Activated CD8-positive, alpha-beta memory T cell treated with anti-CD3 and anti-CD28 coated beads for 24 hours (primary cell): ENCODE measurements at places on chromosomes 11 and 22.

GRCh38 chr11:73323464-73323863 lies 15.4 kb downstream of the ARHGEF17 start:
- no peak for DNase-seq

GRCh38 chr22:22408731-22409696 lies 99.5 kb downstream of the ZNF280B start:
- no peak for DNase-seq

GRCh38 chr22:32652645-32653270 lies 148.7 kb upstream of the TIMP3 start:
- DNase-seq = no peak

GRCh38 chr22:24156913-24157821 lies 24.1 kb upstream of the SUSD2 start:
- peak; percentile 89 for DNase-seq

DNA sequence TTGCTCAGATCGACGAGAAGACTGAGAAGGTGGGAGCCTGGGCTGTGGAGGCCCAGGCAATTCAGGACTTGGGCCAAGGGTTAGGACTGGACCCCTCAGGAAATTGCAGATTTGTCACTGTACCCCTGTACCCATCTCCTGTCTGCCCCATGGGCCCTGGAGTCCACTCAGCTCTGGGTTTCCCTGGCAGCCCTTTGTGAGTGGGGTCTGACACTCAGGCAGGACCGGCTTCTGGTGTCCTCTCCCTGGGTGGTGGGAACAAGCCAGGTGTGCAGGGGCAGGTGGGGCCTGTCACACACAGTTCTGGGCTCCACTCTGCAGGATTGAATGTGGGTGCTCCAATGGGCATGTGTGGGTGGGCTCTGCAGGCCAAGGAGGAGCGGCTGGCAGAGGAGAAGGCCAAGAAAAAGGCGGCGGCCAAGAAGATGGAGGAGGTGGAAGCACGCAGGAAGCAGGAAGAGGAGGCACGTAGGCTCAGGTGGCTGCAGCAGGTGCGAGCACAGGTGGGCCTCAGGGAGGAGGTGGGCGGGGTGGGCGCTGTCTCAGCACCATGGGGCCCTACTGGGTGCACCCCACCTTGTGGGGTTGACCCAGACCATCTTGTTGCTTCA lies 21.6 kb downstream of the INCENP start:
- DNase-seq = peak; percentile 46

DNA sequence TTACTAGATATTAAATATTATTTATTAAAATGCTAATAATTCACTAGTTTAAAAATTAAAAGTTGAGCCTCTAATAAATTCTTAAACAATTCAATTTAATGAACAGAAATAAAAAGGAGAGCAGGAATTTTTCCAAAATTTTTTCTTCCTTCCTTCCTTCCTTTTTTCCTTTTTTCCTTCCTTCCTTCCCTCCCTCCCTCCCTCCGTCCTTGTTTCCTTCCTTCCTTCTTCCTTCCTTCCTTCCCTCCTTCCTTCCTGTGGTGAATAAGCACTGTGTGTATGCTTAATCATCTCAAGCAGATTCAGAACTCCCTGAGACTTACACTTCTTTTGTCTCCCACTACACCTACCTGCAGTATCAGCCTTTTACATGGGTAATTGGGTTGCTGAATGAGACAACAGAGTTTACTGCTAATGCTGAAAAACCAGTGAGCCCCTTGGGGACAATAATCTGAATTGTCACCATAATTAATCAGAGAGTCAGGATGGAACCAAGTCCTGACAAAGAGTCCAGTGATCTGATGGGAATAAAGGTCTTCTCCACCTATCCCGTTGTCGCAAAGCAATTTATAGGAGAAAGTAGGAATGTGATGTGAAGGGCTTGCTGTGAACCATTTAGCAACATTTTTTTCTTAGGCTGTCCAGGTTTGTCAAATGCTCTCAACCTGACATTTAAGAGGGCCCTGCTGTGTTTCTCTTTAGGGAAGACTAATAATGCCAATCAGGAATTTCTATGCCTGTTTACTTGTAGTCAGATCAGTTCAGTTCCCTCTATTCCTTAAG lies 58.1 kb upstream of the CEP295 start:
- DNase-seq = no peak

GRCh38 chr11:44379141-44380008 lies 69.4 kb upstream of the ALX4 start:
- no peak for DNase-seq

- DNase-seq = no peak
Measured at GRCh38 chr11:69253028-69253427, 40.9 kb upstream of the MYEOV start.

DNA sequence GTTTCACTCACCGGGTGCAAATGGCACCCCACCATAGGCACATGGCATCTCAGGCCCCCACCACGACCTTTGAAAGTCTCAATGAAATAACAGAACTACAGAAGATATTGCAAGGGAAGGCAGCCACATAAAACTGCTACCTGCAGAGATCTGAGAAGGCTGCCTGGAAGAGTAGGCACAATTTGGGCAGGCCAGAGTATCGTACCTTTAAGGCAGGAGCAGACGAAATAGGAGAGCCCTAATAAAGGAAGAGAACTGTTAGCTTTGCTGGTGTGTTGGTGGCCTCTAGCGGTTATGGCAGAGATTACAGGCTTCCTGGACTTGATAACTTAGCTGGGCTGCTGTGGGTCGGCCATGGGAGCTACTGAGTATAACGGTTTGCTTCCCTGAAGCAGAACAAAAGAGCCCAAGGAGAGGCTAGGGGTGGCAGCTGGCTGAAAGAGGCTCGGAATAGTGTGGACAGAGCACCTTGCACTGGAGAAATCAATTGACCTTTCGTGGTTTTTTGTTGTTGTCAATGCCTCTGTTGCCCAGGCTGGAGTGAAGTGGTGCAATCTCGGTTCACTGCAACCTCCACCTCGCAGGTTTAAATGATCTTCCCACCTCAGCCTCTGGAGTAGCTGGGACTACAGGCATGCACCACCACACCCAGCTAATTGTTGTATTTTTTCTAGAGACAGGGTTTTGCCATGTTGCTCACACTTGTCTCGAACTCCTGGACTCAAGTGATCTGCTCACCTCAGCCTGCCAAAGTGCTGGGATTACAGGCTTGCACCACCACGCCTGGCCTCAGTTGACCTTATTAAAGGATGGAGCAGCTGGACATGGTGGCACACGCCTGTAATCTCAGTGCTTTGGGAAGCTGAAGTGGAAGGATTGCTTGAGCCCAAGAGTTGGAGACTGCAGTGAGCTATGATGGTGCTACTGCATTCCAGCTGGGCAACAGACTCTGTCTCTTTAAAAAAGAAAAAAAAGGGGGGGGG lies 4.8 kb downstream of the SDF2L1 start:
- DNase-seq = peak; percentile 84

- no peak for DNase-seq
Measured at GRCh38 chr11:17275400-17276235, 921 bp upstream of the NUCB2 start.

- DNase-seq = no peak
Measured at GRCh38 chr11:77377734-77378133, 76.2 kb upstream of the GDPD4 start.
